CD4-positive, alpha-beta memory T cell (primary cell): ENCODE measurements at places on chromosomes 3 and 15. TPM values are rescaled to one million over a fixed set of nuclear protein-coding genes. Genes with fewer than 3 reads are reported as not detected.

DNA sequence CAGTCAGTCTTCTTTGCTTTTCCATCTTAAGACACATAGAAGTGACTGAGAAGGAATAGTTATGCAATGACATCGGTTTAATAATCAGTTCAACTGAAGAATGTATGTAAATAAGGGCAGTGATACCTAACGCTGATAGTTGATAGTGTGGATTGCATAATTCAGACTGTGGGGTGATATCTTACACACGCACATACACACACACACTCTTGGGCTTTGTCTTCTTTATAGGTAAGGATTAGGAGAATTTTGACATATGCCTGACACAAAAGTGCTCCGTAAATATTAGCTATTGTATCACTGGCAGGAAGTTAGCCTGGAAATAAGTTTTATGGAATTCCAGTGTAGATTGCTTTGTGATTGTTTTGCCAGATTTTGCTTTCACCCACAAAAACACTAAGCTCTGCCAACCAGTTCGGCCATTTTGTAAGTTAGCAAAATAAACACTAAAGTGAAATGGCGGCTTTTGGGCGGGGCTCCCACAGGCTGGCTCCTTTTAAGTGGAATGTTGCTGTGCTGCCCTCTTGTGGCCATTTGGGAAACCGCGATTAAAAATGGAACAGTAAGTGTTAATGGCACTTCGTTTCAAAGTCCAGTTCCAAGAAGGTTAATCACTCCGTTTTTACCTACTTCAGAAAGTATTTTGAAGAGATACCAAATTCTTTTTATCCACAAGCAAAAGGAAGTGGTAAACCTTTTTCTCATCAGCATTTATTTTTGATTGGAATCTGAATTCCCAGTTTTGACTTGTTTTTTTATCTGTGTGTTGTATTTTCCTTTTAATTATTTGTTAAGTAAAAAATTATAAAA is 17.7 kb downstream of the CHD2 start:
- peak; percentile 91 for DNase-seq
- peaks cover 97% of the 10 kb centered on the region for H3K4me1 ChIP-seq
- peak overlapping the region; percentile 82 for H3K27ac ChIP-seq
- H3K36me3 ChIP-seq = peaks cover 4% of the 10 kb centered on the region
- no peaks in the 10 kb centered on the region for H3K27me3 ChIP-seq

GRCh38 chr3:34109021-34109420 is 310.6 kb downstream of the PDCD6IP start:
- H3K36me3 ChIP-seq = no peaks in the 10 kb centered on the region
- H3K27me3 ChIP-seq = no peaks in the 10 kb centered on the region
- DNase-seq = no peak
- H3K27ac ChIP-seq = no peak overlapping the region
- H3K4me1 ChIP-seq = no peaks in the 10 kb centered on the region

C3orf18 gene
- 16.2 TPM for total RNA-seq

PGBD4 gene
- total RNA-seq = 4.9 TPM

- H3K36me3 ChIP-seq = no peaks in the 10 kb centered on the region
- no peak overlapping the region for H3K4me3 ChIP-seq
- H3K27me3 ChIP-seq = peaks cover 4% of the 10 kb centered on the region
- no peak overlapping the region for H3K27ac ChIP-seq
- DNase-seq = no peak
- H3K4me1 ChIP-seq = no peaks in the 10 kb centered on the region
These were observed 161.1 kb upstream of the ANKRD28 start for GRCh38 chr3:15958692-15959433.

TEX55 gene
- not detected for total RNA-seq

DNA sequence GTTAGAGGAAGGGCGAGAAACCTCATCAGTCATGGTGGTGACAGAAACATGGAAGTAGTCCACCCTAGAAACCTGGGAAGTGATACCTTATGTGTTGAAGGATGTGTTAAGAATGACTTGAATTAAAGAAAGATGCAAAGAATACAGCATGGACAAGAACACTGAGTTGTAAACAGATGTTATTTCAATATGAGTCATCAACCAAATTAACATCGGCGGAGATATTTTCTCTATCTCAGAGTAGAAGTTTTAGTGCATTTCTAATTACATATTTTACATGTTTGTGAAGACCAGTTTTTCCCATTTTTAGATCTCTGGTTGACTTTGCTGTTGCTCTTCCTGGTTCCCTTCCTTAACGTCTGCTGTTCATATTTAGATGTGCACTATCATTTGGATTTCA is 268.8 kb upstream of the TBL1XR1 start:
- no peak overlapping the region for H3K4me3 ChIP-seq
- H3K36me3 ChIP-seq = no peaks in the 10 kb centered on the region
- H3K27me3 ChIP-seq = no peaks in the 10 kb centered on the region
- H3K4me1 ChIP-seq = peaks cover 3% of the 10 kb centered on the region
